ENCODE measurements at places on chromosomes 7 and 10.
A peak's percentile ranks its signal among the peaks of the same experiment; 100 is the strongest.

GRCh38 chr7:26912933-26913536 lies 48.6 kb upstream of the SKAP2 start:
- DNase-seq = no peak

DNA sequence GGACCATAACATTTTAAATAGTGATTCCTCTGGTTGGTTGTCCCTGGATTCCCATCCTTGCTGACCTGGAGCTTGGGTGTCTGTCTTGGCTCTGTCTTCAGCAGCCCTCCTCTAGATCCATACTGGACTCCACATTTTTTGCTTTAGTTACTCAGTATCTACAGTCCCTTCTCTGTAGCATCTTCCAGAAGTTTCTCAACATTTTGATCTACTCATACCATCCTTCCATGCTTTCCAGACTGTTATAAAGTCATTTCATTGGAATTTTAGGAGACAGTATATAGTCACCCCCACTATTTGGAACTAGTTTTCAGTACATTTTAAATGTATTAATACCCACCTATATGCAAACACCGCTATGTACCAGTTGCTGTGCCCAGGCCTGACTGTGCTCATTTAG lies 25.8 kb downstream of the APBB1IP start:
- DNase-seq = no peak

DNA sequence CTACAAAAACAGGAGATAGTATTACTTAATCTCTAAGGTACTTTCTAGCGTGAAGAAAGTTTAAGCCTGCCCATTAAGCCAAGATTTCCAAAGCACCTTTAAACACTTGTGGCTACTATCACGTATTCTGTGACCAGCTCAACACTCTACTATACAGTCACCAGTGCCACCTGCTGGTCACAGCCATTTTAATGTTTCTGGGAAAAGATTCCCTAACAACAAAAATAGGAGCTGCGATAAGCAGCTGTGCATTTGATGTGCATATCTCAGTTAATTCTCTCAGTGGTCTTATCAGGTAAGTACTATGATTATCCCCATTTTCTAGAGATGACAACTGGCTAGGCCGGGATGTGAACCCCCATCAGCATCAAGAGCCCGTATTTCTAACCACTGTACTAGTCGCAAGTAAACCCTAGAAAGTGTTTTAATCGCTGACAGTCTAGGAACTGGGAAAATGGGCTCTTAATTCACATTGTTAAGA lies 860 bp downstream of the SEC31B start:
- DNase-seq = peak; percentile 44

DNA sequence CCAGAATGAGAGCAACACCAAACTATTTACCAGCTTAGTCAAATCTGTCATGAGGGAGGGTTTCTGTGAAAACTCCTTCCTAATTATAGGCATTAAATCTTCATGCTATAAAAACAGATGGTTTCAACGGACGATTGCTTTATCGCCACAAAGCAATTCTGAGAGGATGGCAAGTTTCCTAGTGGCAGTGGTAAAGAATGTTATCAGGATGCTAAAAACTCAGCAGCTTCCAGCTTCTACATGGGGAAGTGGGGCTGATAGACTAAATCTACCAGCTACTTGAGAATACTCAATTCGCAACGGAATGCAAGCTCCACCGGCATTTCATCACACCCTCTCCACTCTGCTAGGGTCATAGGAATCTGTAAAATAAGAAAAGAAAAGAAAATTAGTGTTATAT lies 41.8 kb downstream of the JCAD start:
- no peak for DNase-seq

- DNase-seq = no peak
Observed at GRCh38 chr10:63489838-63490237, 24.1 kb upstream of the JMJD1C start.

- DNase-seq = no peak
Observed at GRCh38 chr7:98192781-98193457, 18.3 kb upstream of the BHLHA15 start.

- DNase-seq = no peak
Observed at GRCh38 chr7:114874170-114874569, 47.7 kb upstream of the MDFIC start.

GRCh38 chr7:16422917-16423316 lies 1.6 kb upstream of the CRPPA start:
- peak; percentile 52 for DNase-seq

GRCh38 chr10:97517778-97518300 lies 19.1 kb downstream of the UBTD1 start:
- DNase-seq = no peak

GRCh38 chr7:66306243-66306642 lies 101.1 kb downstream of the TPST1 start:
- DNase-seq = no peak

GRCh38 chr10:125248489-125248888 lies 88.1 kb upstream of the CTBP2 start:
- no peak for DNase-seq

DNA sequence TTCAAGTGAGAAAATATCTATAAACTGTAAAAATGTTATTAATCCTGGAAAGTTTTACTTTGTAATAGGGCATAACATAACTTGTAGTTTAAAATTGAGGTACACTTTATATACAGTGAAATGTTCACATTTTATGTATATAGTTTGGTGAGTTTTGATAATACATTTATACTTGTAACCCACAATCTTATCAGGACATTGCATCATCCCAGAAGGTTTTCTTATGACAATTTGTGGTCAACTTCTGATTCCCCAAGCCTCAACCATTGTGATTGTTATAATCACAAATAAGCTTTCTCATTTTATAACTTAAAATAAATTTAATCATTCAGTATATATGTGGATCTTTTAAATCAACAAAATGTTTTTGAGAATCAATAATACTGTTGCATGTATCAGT lies 151.1 kb downstream of the TFPI2 start:
- no peak for DNase-seq

DNA sequence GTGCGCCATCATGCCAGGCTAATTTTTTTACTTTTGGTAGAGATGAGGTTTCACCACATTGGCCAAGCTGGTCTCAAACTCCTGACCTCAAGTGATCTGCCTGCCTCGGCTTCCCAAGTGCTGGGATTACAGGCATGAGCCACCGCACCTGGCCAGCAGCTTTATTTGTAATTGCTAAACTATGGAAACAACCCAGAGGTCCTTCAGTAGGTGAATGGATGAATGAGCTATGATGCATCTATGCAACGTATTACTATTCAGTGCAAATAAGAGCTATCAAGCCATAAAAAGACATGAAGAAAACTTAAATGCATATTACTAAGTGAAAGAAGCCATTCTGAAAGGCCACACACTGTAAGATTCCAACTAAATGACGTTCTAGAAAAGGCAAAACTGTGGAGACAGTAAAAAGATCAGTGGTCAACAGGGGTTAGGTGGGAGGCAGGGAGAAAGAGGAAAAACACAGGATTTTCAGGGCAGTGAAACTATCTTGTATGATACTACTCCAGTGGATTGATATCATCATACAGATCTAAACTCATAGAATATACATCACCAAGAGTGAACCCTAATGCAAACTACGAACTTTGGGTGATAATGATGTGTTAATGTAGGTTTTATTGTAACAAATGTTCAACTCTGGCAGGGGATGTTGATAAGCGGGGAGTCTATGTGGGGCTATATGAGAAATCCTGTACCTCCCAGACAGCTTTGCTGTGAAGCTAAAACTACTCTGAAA lies 66.7 kb downstream of the PRTFDC1 start:
- DNase-seq = no peak

- peak; percentile 43 for DNase-seq
Observed at GRCh38 chr7:105376908-105377533, 11.7 kb downstream of the SRPK2 start.

GRCh38 chr7:50265968-50266634 lies 38.4 kb upstream of the IKZF1 start:
- DNase-seq = no peak

DNA sequence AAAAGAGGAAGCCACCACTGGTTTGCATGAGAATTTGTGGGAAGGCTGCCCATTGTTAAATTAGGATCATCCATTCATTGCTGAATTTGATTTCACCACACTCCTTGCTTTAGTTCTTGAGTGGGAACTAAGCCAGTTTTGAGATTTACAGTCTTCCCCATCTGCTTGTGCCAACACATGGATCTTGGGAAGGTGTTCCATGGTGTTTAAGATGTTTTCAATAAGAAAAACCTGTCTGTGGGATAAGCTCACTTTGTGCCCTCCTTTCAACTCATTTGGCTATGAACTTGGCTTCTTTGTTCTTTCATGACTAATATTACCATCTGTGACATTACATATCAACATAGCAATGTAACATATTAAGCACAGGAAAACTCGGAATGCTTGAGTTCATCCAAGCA lies 73.2 kb downstream of the INHBA start:
- no peak for DNase-seq

DNA sequence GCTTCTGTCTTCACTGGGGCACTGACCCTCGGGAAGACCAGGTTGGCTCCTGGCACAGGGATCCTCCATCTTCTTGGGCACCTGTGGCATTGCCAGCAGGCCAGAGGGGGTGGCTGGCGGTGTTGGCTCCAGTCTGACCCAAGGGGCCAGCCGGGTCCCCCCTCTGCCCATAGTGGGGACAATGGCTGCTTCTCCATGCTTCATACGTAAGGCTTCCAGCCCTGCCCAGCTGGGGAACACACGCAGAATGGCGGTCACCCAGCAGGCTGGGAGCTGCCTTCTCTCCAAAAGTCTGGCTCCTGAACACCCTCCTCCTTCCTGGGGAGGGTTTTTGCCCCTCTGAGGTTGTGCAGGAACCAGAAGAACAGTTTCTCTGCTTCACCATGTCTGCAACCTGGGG lies 106.8 kb downstream of the NEURL1 start:
- DNase-seq = no peak

GRCh38 chr7:150428671-150429451 lies 21.6 kb upstream of the GIMAP8 start:
- no peak for DNase-seq

- peak; percentile 81 for DNase-seq
Observed at GRCh38 chr7:72805526-72806494, 22.2 kb downstream of the TYW1B start.

DNA sequence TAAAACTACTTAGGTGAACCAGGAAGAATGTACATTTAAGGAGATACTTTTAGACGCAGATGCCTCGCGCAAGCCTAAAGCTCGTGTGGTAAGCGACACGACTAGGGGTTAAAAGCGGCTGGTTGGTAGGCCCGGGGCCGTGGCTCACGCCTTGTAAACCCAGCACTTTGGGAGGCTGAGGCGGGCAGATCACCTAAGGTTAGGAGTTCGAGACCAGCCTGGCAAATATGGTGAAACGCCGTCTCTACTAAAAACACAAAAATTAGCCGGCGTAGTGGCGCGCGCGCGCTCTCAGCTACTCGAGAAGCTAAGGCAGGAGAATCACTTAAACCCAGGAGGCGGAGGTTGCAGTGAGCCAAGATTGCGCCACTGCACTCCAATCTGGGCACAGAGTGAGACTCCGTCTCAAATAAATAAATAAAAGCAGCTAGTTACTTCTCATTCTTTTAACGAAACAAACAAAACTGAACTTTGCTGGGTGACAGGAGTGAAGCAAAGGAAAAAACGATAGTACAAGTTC lies 879 bp downstream of the NUDT5 start:
- peak; percentile 55 for DNase-seq

- no peak for DNase-seq
Observed at GRCh38 chr10:44982114-44982460, 3.5 kb upstream of the DEPP1 start.

DNA sequence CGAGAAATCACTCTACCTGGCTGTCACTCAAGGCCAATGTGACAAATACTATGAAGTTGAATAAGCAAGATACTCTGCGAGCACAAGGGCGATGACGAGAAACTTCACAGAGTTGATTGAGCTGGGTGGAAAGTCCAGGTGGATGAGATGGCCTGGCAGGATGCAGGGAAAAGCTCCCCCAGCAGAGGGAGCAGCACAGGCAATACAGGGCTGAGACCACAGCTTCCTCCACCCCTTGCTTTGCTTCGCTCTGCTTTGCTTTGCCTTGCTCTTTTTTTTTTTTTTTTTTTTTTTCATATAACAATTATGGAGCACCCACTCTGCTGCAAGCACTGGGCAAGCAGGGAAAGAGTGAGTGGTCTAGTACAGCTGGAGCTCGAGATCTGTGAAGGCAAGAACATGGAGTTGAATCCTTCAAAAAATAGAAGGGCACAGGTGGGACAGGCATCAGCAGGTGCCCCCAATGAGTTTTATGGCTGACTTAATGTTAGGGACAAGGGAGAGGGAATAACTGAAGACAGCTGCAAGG lies 88.3 kb downstream of the CABCOCO1 start:
- peak; percentile 87 for DNase-seq

DNA sequence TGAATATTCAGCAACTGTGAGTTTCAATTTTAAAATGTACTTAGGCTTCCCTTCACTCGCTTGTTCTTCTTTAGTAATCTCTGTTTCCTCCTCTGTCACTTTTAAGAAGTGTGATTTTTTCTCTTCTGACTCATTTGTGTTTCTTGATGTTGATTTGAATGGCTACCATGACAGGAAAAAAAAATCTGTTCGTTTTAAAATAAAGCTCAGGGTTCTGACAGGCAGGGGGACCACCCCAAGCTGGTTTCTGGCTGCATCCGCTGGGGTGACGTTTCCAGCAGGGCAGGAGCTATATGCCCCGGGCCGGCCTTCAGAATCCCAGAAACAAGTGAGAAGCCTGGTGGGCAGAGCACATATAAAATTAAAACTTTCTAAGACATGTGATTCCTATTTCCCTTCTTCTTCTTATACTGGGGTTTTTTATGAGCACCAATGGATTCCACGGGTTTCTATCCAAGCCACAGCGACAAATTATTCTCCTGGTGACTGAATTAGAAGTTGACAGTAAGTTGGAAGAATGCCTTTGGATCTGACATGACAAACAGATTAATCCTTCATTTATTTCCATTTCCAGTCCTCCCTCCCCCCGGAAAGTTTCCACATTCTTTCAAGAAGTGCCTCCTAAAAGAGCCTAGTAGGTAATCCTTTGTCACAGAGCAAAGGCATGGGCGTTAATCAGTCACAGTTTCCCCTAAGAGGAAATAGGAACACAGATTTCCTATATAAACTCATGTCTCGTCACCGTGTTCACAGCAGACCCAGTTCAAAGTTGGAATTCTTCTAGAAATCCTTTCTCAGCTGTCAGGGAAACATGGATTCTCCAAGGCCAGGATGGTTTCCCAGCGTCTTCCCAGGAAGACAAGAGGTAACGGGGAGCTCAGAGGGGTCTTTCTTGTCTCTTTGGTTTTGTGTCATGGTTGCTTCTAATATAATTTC lies 79.9 kb downstream of the PTPRE start:
- no peak for DNase-seq

DNA sequence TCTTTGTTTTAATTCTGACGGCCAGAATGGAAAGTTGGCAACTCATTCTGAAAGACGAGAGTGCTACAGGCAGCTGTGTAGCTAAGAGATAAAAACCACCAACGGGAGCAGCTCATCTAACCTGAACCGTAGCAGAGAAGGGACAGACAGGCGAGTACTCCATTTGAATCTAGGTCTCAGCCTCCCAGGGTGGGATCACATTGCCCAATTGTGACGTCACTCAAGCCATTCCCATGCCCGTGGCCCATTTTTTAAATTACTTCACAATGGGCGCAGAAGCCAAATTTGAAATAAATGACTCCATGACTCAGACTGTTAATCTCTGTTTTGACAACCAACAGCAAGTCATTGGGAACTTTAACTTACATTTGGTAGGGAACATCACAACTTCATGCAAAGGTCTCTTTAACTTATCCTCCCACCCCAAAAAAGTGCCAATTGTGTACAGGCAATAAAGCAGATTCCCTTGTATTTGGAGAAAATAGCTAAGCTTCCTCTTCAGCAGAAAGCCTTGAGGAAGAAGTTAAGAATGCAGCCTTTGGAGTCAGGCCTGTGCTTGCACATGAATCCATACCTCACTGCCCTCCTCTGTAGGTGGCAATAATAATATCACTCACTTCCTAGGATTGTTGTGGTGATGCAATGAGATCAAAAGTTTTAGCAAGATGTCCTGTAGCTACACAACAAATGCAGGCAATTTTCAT lies 93.2 kb upstream of the KIF5B start:
- DNase-seq = peak; percentile 48

- no peak for DNase-seq
Observed at GRCh38 chr7:25091176-25091575, 33.9 kb downstream of the CYCS start.

Measured in K562 (cell line).